ENCODE measurements at places on chromosomes 4 and X.
A peak's percentile ranks its signal among the peaks of the same experiment; 100 is the strongest.

- H3K27me3 ChIP-seq, result no peaks in the 10 kb centered on the region
- no peak overlapping the region for H3K27ac ChIP-seq
- DNase-seq, result no peak
- no peak overlapping the region for H3K4me3 ChIP-seq
These were observed 87.1 kb downstream of the VCX2 start for GRCh38 chrX:8084006-8084405.

DNA sequence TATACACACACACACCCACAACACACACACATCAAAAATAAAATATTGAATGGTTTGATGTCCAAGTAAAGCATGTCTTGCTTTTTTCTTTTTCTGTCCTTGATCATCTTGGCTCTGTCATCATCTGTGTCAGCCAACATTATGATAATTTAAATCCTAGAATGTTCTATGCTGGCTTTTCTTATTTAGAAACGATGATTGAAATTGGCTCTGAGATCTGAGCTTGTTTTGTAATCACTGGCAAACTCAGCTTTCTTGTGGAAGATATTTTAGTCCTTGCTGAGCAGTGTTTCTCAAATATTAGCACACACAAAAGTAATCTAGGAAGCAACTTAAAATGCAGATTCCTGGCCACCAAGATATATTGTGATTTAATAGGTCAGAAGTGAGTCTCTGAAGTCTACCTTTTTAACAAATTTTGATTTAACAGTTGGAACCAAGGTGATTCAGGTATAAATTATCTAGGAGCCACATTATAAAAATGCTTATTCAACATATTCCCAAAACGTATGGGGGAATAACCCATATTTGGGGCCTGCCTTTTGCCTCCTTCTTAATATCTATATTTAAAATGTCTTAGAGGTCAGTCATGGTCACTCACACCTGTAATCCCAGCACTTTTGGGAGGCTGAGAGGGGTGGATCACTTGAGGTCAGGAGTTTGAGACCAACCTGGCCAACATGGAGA is 24.0 kb upstream of the DSPP start:
- DNase-seq, result no peak
- H3K27ac ChIP-seq, result no peak overlapping the region
- no peaks in the 10 kb centered on the region for H3K36me3 ChIP-seq
- H3K4me1 ChIP-seq, result no peaks in the 10 kb centered on the region
- no peak overlapping the region for H3K4me3 ChIP-seq

- no peak overlapping the region for H3K27ac ChIP-seq
- H3K36me3 ChIP-seq, result no peaks in the 10 kb centered on the region
- no peak overlapping the region for H3K4me3 ChIP-seq
- DNase-seq, result no peak
These were observed 226.0 kb upstream of the FTHL17 start for GRCh38 chrX:31297881-31298280.

GRCh38 chrX:139936259-139936658 is 3.4 kb upstream of the ATP11C start:
- H3K27ac ChIP-seq, result no peak overlapping the region
- H3K27me3 ChIP-seq, result no peaks in the 10 kb centered on the region
- no peak overlapping the region for H3K4me3 ChIP-seq
- DNase-seq, result peak; percentile 54
- H3K36me3 ChIP-seq, result no peaks in the 10 kb centered on the region

- peaks cover 10% of the 10 kb centered on the region for H3K4me1 ChIP-seq
- H3K4me3 ChIP-seq, result no peak overlapping the region
- DNase-seq, result no peak
- no peaks in the 10 kb centered on the region for H3K27me3 ChIP-seq
- no peak overlapping the region for H3K27ac ChIP-seq
These were observed 235.0 kb downstream of the PALLD start for GRCh38 chr4:168731706-168732414.

GRCh38 chrX:28351801-28352200 is 235.4 kb upstream of the IL1RAPL1 start:
- DNase-seq, result no peak
- no peak overlapping the region for H3K27ac ChIP-seq
- no peak overlapping the region for H3K4me3 ChIP-seq
- no peaks in the 10 kb centered on the region for H3K27me3 ChIP-seq

DNA sequence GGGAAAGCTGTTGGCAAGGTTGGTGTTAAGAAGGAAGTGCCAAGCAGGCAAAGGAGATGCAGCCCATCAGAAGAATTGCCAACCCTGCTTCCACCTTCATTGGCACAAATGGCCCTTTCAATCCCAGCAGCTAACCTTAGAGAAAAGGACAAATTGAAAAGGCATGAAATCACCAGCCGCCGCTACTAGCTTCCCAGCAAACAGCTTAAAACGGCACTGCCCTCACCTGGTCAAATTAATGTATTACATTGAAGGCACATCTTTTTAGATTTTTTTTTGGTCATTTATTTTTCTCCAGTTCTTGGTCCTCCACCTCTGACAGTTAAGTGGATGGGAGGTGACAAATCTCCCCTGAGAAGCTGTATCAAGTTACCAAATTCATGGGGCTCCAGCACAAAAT is 51.0 kb upstream of the NHSL2 start:
- peak; percentile 51 for DNase-seq
- H3K4me1 ChIP-seq, result no peaks in the 10 kb centered on the region
- H3K27ac ChIP-seq, result no peak overlapping the region
- H3K27me3 ChIP-seq, result no peaks in the 10 kb centered on the region
- H3K4me3 ChIP-seq, result no peak overlapping the region

DNA sequence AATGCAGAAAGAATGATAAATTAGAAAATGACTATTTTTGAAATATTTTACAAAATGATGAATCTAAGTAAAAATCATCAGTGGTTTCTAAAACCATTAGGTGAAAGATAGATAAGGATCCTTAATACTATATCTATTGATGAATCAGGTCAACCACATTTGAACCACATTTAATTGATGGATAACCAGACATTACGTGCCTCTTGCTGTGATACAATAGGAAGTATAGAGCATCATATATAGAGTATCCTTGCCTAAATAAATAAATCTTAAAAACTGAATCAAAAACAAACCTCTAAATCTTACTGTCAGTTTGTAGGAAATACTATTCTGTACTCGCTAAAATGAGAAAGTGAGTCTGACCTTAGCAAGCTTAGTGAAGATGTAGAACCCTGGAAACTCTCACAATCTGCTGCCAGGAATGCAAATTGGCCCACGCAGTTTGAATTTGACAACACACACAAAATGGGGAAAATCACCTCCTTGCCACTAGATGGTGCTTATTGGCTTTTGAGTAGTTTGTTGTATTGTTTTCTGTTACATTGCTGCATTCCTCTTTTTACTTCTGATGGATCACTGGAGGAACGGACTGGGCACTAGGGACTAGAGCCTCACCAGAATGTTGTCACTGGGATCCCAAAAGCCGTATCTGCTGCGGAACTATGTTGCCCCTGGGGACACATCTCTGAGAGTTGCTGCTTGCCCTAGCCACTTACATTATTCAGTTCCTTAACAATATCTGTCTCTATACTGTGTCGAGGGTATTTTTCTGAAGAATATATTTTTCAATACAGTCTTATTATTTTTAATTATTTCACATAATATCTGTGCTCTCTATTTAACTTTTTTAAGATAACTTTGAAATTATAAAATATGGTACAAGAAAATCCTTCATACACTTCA is 25.4 kb upstream of the SLAIN2 start:
- no peaks in the 10 kb centered on the region for H3K4me1 ChIP-seq
- no peak overlapping the region for H3K27ac ChIP-seq
- no peak overlapping the region for H3K4me3 ChIP-seq
- no peaks in the 10 kb centered on the region for H3K36me3 ChIP-seq
- peak; percentile 81 for DNase-seq

- H3K36me3 ChIP-seq, result no peaks in the 10 kb centered on the region
- DNase-seq, result no peak
- H3K27ac ChIP-seq, result no peak overlapping the region
- no peaks in the 10 kb centered on the region for H3K27me3 ChIP-seq
- no peak overlapping the region for H3K4me3 ChIP-seq
- no peaks in the 10 kb centered on the region for H3K4me1 ChIP-seq
These were observed 4.4 kb upstream of the MAEA start for GRCh38 chr4:1285151-1285789.

GRCh38 chr4:140251571-140251970 is 97.6 kb upstream of the MAML3 start:
- H3K27me3 ChIP-seq, result no peaks in the 10 kb centered on the region
- peak; percentile 51 for DNase-seq
- H3K4me1 ChIP-seq, result peaks cover 18% of the 10 kb centered on the region
- H3K27ac ChIP-seq, result no peak overlapping the region
- no peaks in the 10 kb centered on the region for H3K36me3 ChIP-seq

GRCh38 chr4:164550989-164551712 is 202.8 kb upstream of the SMIM31 start:
- H3K27ac ChIP-seq, result no peak overlapping the region
- H3K4me1 ChIP-seq, result no peaks in the 10 kb centered on the region
- no peaks in the 10 kb centered on the region for H3K36me3 ChIP-seq
- no peak for DNase-seq
- H3K4me3 ChIP-seq, result no peak overlapping the region

DNA sequence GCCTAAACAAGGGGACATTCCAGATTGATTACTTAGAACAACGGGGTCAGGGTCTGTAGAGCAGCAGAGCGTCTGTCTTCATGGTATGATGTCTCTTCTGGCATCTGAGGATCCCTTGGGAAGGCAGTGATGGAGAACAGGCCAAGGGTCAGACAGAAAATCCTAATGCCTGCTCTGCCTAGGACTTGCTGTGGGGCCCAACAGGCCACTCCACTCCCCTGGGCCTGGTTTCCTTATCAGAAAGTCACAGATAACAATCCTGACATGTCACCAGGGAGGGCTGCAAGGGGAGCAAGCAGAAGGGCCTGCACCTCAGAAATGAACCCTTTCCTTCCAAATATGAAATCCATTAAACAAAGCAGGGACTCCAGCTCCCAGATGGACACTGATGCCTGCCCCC is 21.4 kb upstream of the ARHGAP6 start:
- no peak overlapping the region for H3K4me3 ChIP-seq
- no peaks in the 10 kb centered on the region for H3K36me3 ChIP-seq
- DNase-seq, result no peak
- H3K27ac ChIP-seq, result no peak overlapping the region
- H3K27me3 ChIP-seq, result no peaks in the 10 kb centered on the region

DNA sequence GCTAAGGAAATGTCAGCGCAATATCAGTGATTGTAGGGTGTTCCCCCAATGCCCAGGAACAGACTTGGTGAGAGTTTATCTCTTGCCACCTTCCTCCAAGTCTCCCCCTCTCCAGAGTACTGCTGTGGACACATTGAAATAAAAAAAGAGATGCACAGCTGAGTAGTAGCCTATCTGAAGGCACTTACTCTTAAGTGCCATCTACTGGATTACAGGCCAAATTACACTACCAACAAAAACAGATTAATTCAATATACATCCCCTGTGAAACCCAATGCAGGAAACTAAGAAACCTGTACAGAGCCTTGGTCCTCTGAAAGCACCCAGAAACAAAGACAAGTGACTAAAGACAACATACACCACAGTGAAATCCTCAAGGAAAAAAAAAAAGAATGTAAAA is 460.3 kb downstream of the ZIC3 start:
- H3K4me1 ChIP-seq, result no peaks in the 10 kb centered on the region
- H3K27me3 ChIP-seq, result no peaks in the 10 kb centered on the region
- no peak overlapping the region for H3K4me3 ChIP-seq
- no peak overlapping the region for H3K27ac ChIP-seq

- H3K4me3 ChIP-seq, result no peak overlapping the region
- no peaks in the 10 kb centered on the region for H3K36me3 ChIP-seq
- H3K27me3 ChIP-seq, result no peaks in the 10 kb centered on the region
- DNase-seq, result no peak
These were observed 1199.7 kb upstream of the TENM3 start for GRCh38 chr4:181043486-181043885.

GRCh38 chr4:52164116-52164515 is 113.0 kb downstream of the SPATA18 start:
- no peak overlapping the region for H3K4me3 ChIP-seq
- H3K27ac ChIP-seq, result no peak overlapping the region
- DNase-seq, result peak; percentile 5
- no peaks in the 10 kb centered on the region for H3K27me3 ChIP-seq
- no peaks in the 10 kb centered on the region for H3K36me3 ChIP-seq
- no peaks in the 10 kb centered on the region for H3K4me1 ChIP-seq

DNA sequence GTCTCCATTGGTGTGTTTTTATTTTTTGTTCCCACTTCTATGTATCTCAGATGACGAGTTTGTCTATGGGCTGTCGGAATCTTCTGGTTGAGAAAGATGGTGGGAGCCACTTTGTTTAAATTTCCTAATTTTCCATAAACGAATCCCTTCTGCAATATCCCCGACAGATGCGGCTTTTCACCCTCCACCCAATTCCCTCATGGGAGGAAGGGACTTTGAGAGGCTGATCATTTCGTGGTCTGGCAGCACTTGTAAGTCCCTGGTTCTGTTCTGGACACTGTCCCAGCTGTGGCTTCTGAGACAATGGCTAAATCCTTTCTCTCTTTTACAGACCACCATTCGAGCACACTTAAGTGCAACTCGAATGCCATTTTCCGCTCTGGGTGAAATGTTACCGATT is 72.2 kb upstream of the PUDP start:
- no peaks in the 10 kb centered on the region for H3K4me1 ChIP-seq
- H3K4me3 ChIP-seq, result no peak overlapping the region
- H3K36me3 ChIP-seq, result no peaks in the 10 kb centered on the region
- H3K27me3 ChIP-seq, result no peaks in the 10 kb centered on the region
- DNase-seq, result no peak

- no peak overlapping the region for H3K4me3 ChIP-seq
- H3K36me3 ChIP-seq, result no peaks in the 10 kb centered on the region
- DNase-seq, result no peak
- no peaks in the 10 kb centered on the region for H3K4me1 ChIP-seq
- no peak overlapping the region for H3K27ac ChIP-seq
These were observed 3.6 kb downstream of the ATP2B3 start for GRCh38 chrX:153521034-153521433.

- no peaks in the 10 kb centered on the region for H3K4me1 ChIP-seq
- H3K27ac ChIP-seq, result no peak overlapping the region
- no peak for DNase-seq
- H3K4me3 ChIP-seq, result no peak overlapping the region
- no peaks in the 10 kb centered on the region for H3K36me3 ChIP-seq
- no peaks in the 10 kb centered on the region for H3K27me3 ChIP-seq
These were observed 104.9 kb downstream of the ARHGAP10 start for GRCh38 chr4:147836807-147837206.

- H3K4me1 ChIP-seq, result no peaks in the 10 kb centered on the region
- H3K36me3 ChIP-seq, result no peaks in the 10 kb centered on the region
- DNase-seq, result no peak
These were observed 15.7 kb upstream of the DRP2 start for GRCh38 chrX:101203761-101204351.

GRCh38 chrX:39175418-39176057 is 374.3 kb downstream of the MID1IP1 start:
- no peak for DNase-seq
- H3K4me1 ChIP-seq, result no peaks in the 10 kb centered on the region
- H3K4me3 ChIP-seq, result no peak overlapping the region
- no peaks in the 10 kb centered on the region for H3K27me3 ChIP-seq
- H3K27ac ChIP-seq, result no peak overlapping the region
